Right renal pelvis (tissue), 4 donors: ENCODE measurements at places on chromosomes 2 and 18. TPM values are rescaled to one million over a fixed set of nuclear protein-coding genes. Genes with fewer than 3 reads are reported as not detected.

GRCh38 chr2:184677171-184677570 is 78.8 kb downstream of the ZNF804A start:
- DNase-seq, result no peak

GRCh38 chr2:18244845-18245244 is 315.6 kb downstream of the RDH14 start:
- no peak for DNase-seq

GRCh38 chr2:237720957-237721356 is 77.6 kb upstream of the RBM44 start:
- no peak for DNase-seq

GRCh38 chr2:86026744-86027065 is 79.0 kb downstream of the POLR1A start:
- no peak for DNase-seq

GRCh38 chr2:52964916-52965530 is 802.6 kb upstream of the CHAC2 start:
- DNase-seq, result no peak

DNA sequence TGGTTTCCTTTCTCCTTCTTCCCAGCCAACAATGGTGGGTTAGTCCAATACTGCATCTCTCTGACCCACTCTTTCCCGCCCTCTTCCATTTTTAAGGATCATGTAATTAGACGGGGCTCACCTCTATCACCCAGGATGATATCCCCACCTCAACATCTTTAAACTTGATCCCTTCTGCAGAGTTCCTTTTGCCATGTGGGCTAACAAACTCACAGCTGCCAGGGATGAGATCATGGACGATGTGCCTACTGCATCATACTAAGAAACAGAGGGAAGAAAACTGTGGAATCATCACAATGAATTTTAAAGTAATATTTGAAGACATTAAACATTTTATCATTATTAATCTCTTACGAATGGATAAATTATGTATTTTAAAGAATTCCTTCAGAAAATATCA is 183.5 kb downstream of the RDH14 start:
- DNase-seq, result no peak

GRCh38 chr2:157587576-157587975 is 41.1 kb downstream of the ACVR1C start:
- no peak for DNase-seq

DNA sequence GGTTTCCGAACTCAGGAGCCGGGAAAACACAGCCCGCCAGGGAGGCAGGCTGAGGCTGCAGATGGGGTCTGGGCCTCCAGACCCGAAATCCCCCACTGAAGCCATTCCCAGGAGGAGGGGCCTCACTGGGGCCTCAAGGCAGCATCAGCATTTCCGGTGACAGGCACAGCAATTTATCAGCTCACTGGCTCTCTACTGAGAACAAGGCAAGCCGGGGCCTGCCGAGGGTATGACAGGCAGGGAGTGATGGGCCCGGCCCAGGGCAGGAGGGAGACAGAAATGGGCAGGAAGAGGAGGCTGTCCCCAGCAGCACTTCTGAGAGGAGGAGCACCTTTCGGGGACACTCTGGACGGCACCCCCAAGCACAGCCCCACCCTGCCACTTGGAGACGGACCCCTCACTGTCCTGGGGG is 12.5 kb downstream of the SDC1 start:
- DNase-seq, result peak; percentile 60

DNA sequence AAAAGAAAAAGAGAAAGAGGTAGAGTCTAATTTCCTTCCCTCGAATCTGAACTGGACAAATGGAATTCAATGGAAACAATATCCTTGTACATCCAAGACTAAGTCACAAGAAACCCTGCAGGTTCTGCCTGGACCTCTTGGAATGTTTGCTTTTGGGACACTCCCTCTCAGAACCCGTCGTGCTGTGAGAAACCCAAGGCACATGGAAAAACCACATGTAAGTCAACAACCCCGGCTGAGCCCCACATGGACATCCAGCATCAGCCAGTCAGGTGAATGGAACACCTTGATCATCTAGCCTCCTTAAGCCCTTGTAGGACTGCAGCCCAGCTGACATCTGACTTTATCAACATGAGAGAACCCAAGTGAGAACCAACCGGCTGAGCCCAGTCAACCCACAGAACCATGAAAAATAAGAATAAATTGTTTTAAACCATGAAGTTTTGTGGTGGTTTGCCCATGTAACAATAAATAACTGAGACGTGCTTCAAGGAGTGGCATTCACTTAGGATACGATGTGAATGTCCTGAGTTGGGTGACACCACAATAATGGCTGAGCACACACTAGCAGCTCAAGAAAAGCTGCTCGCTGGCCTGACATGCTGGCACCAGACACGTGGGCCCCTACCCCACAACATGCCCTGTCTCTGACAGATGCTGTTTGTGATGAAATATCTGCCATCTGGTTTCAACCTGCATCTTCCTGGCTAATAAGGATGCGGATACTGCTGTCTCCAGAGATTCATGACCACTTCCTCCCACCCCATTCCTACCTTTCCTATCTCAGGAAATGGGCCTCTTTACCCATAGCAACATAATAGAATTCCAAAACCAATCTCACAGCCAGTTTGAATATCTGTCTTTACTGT is 28.8 kb downstream of the PKDCC start:
- DNase-seq, result no peak

- DNase-seq, result no peak
Observed at GRCh38 chr2:83817511-83817910, 641.6 kb downstream of the SUCLG1 start.

DNA sequence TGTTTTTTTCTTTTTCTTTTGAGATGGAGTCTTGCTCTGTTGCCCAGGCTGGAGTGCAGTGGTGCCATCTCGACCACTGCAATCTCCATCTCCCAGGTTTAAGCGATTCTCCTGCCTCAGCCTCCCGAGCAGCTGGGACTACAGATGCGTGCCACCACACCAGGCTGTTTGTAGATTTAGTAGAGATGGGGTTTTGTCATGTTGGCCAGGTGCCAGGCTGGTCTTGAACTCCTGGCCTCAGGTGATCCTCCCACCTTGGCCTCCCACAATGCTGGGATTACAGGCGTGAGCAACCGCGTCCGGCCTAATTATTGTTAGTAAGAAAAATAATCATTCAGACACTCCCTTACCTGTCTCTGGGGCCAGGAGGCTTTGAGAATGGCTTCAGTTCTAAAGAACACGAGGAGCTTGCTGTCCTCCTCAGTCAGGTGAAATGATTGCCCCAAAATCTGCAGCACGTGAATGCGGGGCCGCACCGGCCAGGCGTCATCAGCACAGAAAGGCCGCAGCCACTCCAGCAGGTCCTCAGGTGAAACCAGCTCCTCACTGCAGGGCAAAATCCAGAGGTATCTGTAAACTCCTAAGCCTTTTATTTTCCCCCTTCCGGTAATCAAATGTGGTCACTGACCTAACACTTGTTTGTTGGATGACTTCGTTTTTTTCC is 342.6 kb downstream of the NBAS start:
- no peak for DNase-seq

DNA sequence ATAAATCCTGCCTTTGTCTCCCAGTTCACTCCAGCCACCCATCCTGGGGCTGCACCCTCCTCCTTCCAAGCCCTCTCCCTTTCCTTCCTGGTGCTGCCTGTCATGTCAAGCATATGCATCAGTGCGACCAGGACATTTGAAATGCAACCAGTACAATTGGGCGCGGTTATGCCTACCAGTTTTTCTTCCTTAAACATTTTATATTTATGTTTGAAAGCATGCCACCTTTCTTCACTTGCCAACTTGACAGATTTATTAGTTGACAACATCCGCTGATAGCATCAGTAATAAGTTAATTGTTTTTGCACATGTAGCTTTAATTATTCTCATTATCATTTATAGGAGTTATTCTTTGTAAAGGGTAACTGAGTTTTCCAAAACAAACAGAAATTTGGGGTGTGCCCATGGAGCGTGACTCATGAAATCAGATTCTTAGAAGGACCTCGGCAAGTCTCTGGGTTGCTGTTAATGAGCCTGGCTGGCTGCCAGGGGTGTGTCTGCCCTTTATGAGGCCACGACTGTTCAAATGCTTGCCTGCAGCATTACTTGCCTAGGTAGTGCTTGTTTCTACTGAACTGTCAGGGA is 32.8 kb upstream of the IL1B start:
- DNase-seq, result peak; percentile 51

DNA sequence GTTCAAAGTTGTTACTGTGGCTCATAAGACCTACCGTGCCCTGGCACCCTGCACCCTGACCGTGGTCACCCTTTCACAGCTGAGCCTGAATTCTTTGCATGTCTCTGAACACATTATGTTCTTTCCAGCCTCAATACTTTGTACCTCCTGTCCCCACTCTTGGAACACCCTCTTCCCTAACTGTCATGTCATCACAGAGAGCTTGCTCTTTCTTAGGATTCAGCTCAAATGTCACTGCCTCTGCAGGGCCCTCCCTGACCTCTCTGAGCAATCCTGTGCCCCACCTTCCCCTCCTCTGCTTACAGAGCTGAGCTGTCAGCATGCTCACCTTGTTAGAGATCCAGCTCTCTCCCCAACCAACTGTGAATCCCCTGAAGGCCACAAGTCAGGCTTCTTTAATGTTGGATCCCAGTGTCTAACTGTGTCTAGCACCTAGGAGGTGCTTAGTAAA is 15.0 kb downstream of the PRKAG3 start:
- DNase-seq, result no peak

DNA sequence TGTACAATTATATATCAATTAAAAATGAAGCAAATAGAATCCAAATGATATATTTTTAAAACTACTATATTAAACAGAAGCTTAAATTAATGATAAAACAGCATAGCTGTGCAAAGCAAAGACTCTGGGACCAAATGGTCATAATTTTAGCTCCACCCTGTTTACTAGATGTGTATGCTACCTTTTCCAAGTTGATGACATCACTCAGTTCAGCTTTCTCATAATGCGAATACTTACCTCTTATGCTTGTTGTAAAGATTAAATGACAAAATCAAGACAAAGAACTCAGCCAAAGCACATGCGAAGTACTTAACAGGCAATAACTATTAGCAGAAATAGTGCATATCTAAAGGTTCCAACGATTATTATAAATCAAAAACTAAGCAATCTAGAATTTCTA is 51.6 kb downstream of the LNPK start:
- DNase-seq, result no peak

DNA sequence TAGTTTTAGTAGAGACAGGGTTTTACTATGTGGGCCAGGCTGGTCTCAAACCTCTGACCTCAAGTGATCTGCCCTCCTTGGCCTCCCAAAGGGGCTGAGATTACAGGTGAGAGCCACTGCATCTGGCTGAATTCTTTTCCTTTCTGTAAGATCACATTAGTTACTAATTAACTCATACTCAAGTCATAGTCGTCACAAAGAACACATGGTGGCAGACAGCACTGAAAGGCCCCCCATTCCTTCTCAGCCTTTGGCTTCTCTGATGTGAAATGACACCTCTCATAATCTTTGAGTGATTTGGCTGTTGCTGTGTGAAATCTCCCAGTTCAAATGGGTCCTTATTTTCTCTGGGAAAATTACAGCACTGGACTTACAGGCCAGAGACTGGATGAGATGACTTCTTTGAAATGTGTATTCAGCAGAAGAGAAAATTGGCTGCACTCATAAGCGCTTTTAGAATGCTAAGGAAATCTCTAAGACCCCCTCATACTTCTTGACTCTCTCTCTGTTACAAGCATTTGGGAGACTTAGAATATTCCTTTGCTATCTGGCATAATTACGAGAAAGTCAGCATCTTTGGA is 764.8 kb downstream of the RNF144A start:
- DNase-seq, result no peak

GRCh38 chr2:207041279-207041678 is 102.0 kb downstream of the CPO start:
- DNase-seq, result no peak

The CCDC85A gene
- 2.2 TPM for polyA plus RNA-seq

The SCYGR4 gene
- polyA plus RNA-seq, result not detected

The ASB18 gene
- not detected for polyA plus RNA-seq

The MBD5 gene
- 57.6 TPM for polyA plus RNA-seq

The ARMC9 gene
- 26.8 TPM for polyA plus RNA-seq

The NOL4 gene
- 2.0 TPM for polyA plus RNA-seq

The CNGA3 gene
- not detected for polyA plus RNA-seq

The HOXD13 gene
- polyA plus RNA-seq, result 0.41 TPM

The CPO gene
- 1.1 TPM for polyA plus RNA-seq
